Aorta (tissue), 5 donors: ENCODE measurements at places on chromosomes 4 and X. TPM values are rescaled to one million over a fixed set of nuclear protein-coding genes. Genes with fewer than 3 reads are reported as not detected.
A peak's percentile ranks its signal among the peaks of the same experiment; 100 is the strongest.

DNA sequence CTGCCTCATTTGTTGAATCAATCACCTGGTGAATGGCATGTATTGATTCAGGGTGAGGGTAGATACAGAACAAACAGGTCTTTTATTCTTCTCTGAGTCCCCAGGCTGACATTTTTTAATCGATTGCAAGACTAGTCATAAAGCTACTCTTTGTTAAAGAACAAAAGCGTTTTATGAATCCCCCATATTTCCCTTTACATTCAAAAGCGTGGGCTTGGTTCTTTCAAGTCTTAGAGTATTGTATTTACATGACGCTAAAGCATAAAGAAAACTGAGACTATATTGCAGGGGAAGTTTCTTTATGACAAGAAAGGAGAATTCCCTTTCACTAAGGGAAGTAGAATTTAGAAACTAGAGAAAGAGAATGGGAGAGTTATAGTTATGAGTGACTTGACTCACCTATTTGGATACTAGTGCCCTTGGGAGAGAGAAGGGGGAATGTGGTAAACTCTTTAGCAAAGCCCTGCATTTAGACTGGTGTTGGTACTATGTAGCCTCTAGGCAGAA lies 69.3 kb upstream of the PDE5A start:
- DNase-seq, result no peak

DNA sequence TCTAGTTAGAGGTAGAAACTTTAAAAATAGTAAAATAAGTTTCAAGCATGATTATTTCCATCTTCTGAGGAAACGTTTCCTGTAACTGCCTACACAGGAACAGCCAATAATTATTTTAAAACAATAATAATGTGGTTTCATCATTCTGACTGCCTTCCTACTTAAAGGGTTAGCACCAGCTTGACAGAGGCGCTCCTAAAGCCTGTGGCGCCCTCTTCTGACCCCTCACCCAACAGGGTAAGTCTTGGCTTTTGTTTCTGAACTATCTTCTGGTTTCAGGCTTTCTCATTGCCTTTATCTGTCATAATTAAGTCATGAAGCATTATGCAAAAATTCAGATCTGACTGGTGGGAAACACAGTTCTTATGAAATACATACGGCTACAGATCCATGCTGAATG lies 96.7 kb downstream of the ITM2A start:
- DNase-seq, result peak; percentile 52

PPEF2 gene
- total RNA-seq, result 0.36 TPM

DNA sequence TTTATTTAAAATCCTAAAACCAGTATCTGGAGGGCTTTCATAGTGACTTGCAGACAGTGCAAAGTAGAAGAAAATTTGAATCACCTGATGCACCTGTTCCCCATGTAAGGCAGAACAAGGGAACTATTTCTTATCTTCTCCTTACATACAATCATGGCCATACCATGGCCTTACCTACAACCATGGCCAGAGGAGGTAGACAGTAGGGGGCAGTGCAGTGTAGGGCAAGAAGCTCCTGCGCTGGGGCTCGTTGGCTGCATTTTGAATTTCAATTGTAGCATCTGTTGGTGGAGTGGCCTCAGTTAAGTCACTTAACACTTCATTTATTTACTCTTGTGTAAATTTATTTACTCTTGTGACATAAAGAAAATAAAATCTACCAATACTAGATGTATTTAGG lies 33.0 kb downstream of the GALNTL6 start:
- no peak for DNase-seq

DNA sequence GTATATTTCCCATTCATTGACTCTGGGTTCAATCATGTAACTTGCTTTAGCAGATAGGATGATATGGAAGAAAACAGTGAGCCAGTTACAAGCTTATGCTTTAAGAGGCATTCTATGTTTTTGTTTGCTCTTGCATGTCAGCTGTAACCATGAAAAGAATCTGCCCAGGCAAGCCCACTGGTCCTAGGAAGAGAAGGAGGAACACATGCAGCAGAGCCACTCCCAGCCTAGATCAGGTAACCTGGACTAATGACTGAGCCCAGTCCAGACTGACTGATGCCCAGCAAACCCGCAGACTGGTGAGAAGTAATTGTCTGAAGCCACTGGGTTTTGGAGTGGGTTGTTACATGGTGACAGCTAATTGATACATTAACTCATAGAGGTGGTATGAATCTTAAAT lies 167.9 kb downstream of the COL4A6 start:
- DNase-seq, result no peak

DNA sequence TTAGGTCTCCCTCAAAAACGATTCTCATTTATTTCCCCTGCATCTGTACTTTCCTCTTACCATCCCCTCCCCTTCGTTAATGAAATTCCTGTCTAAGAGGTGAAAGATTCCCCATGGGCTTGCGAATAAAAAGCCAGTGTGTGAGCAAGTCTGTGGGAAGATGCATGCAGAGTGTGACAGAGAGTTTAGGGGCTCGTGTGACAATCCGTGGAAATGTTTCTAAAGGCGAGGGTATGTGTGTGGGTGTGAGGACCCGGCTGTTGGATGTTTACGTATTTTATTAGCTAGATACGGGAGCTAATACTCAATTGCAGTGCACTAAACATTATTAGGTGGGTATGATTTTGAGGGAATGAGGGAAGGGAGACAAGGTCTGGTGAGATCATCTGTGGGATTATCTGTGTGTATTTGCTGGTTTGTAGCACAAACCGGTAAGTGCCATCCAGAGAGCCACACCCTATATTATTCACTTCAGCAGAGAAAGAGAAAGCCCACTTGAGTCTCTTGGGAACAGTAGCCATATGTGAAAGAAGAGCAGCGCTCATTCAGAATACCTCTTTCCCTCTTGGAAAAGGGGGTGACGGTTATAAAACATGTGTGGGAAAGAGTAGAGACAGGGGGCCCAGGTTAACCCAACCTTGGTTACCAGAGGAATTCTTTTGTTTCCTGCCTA lies 893 bp upstream of the HOPX start:
- no peak for DNase-seq

DNA sequence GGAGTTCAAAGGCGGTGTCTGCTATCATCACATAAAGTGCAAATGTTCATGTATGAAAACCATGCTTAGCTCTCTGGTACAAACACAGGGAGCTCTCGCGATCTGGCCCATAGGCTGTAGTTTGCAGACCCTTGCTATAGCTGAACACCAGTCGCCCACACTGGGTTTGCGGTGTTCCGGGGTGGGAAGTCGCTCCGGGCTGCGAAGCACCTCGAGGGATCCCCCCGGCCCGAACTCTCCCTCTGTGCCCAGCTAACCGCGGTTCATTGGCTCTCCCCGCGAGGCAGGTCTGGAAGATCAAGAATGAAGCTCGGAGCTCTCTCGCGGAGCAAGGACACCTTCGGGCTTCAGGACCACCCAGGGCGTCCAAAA lies 341 bp upstream of the PRPS2 start:
- DNase-seq, result no peak

FAM47A gene
- not detected for total RNA-seq

TMEM128 gene
- total RNA-seq, result 15.6 TPM

GRCh38 chrX:51896626-51897025 lies 3.2 kb downstream of the MAGED1 start:
- DNase-seq, result peak; percentile 68

ZFP92 gene
- 0.88 TPM for total RNA-seq

- DNase-seq, result no peak
Observed at GRCh38 chr4:140628016-140628415, 59.3 kb upstream of the UCP1 start.

DNA sequence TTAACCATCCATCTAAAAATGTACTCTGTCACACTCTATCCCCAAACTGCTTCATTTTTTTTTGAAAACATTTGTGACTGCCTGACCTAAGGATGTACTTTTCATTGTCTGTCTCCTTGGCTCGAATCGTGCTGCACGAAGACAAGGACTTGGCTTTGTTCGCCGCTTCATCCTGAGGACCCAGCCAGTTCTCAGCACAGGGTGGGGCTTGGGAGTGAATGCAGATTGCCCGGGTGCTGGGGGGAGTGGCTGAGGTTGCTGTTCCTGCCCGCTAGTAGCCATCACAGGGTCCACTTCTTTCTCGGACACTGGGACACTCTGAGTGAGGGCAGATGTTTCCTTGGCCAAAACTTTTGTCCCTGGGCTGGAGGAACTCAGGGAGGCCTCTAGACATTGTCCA lies 70.1 kb upstream of the CLCN4 start:
- DNase-seq, result no peak

- no peak for DNase-seq
Observed at GRCh38 chr4:127479031-127479622, 153.6 kb upstream of the INTU start.

ZNF630 gene
- 7.7 TPM for total RNA-seq
